ENCODE measurements at places on chromosomes 6 and 20. TPM values are rescaled to one million over a fixed set of nuclear protein-coding genes. Genes with fewer than 3 reads are reported as not detected.

The ILRUN gene
- total RNA-seq, result 84.4 TPM

The TFAP2C gene
- 0.16 TPM for total RNA-seq

The ARMC12 gene
- 1.5 TPM for total RNA-seq

The NNAT gene
- total RNA-seq, result 3.3 TPM

The MTCH1 gene
- total RNA-seq, result 187 TPM

The GLP1R gene
- total RNA-seq, result not detected

The LY86 gene
- total RNA-seq, result not detected

The NSFL1C gene
- total RNA-seq, result 48.8 TPM

The PRPH2 gene
- total RNA-seq, result 1.3 TPM

The LAMA2 gene
- 199 TPM for total RNA-seq

The PLN gene
- total RNA-seq, result 555 TPM

The PLCB1 gene
- 62.9 TPM for total RNA-seq

The GRIK2 gene
- 0.82 TPM for total RNA-seq

The LY6G6C gene
- not detected for total RNA-seq

The PMEPA1 gene
- total RNA-seq, result 22.6 TPM

The SLC32A1 gene
- total RNA-seq, result not detected

The PLAGL2 gene
- total RNA-seq, result 5.8 TPM

The SMLR1 gene
- total RNA-seq, result not detected

The TGM2 gene
- total RNA-seq, result 196 TPM

The HTR1E gene
- 0.17 TPM for total RNA-seq

The APCDD1L gene
- total RNA-seq, result 0.40 TPM

The OOEP gene
- not detected for total RNA-seq

The POU5F1 gene
- total RNA-seq, result 1.1 TPM

The GFRAL gene
- total RNA-seq, result not detected

The ZHX3 gene
- total RNA-seq, result 183 TPM

The GFOD1 gene
- total RNA-seq, result 18.3 TPM

The PPP1R16B gene
- 10.0 TPM for total RNA-seq

The ZNF292 gene
- total RNA-seq, result 63.2 TPM

The FERMT1 gene
- 1.5 TPM for total RNA-seq

The BANF2 gene
- not detected for total RNA-seq

The FAM184A gene
- 12.4 TPM for total RNA-seq

The COX4I2 gene
- total RNA-seq, result not detected

The FILIP1 gene
- 57.0 TPM for total RNA-seq

The CST4 gene
- total RNA-seq, result not detected

All from gastroesophageal sphincter (tissue), 4 donors.